ENCODE measurements at places on chromosomes 1 and 21.

DNA sequence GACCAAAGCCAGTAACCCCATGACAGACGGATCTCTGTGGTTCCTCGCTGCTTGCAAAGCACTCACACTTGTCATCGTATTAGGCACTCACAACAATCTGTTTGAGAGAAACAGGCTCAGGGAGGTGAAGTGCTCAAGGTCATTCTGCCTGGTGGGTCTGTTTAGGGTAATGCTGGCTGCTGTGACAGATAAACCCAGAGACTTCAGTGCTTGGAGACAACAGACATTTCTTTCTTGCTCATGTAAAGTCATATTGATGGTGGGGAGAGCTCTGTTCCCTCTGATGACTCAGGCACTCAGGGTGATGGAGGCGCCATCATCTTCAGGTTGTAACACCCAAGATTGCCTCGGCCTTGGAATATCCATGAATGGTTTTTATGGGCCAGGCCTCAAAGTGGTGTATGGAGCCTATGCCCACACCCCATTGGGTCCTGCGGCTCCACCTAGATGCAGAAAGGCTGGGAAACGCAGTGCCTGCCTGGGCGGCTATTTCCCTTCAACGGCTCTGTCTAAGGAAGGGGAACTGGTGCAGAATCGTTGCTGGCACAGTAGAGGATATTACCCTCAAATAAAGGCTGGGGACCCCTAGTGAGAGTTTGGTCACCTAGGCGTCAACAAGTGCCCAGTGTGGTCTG is 71.6 kb upstream of the SELENON start:
- no peak for DNase-seq

- DNase-seq = no peak
Observed at GRCh38 chr1:183019860-183020259, 3.4 kb upstream of the LAMC1 start.

DNA sequence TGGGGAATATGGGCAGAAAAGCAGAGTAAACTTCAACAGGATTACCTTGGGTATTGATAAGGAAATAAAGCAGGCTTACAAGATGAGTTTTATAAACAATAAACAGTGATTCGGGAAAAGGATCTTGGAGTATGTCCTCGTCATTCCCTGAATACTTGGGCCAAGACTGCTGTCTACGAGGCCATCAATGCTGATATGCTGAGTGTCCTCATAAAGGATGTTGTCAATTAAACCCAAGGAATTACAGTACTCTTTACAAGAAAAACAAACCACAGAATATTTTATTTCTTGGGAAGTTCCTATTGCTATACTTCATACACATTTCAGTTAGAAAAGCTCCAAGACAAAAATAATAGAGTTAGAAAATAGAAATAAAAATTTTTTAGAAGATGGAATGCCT is 34.9 kb downstream of the ATP1B1 start:
- DNase-seq = no peak

DNA sequence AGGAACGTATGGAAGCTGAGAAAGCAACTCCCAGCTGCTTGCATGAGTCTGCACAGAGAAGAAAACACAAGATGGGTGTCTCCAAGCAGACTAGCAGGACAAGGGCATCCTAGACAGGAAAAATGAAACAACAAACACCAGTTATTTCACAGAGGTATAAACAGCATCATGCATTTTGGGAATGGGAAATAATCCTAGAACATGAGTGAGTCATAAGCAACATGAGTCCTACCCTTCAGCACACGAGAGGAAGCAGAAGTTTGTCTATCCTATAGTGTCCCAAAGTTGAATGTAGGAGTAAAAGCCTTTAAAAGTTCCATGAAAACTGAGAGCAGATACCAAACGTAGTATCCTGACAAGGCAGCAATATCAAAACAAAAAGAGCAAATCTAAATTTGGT is 11.3 kb upstream of the FRRS1 start:
- DNase-seq = no peak

DNA sequence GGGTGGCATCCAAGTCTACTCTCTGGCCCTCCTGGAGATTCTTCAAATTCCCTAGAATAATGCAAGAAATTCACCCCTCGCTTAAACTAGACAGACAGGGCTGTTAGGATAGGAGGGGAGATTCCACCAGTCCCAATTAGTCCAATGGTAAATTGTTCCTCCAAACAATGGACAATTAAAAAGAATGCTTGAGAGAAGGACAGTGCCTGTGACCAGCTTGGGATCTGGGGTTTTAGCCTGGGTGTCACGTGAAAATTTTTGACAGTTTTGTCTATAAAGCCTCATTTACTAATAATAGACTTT is 177.7 kb upstream of the RAB4A start:
- DNase-seq = no peak

GRCh38 chr1:81174052-81174451 is 626.7 kb upstream of the ADGRL2 start:
- DNase-seq = no peak
